ENCODE measurements at places on chromosomes 7 and 10.
A peak's percentile ranks its signal among the peaks of the same experiment; 100 is the strongest.

GRCh38 chr10:21130683-21131442, 233.8 kb upstream of the NEBL start:
- DNase-seq: no peak

GRCh38 chr10:119445935-119446317, 96.6 kb downstream of the RGS10 start:
- no peak for DNase-seq

- no peak for DNase-seq
Observed at GRCh38 chr10:50567384-50567783, 56.4 kb downstream of the SGMS1 start.

GRCh38 chr10:62992145-62992721, 140.9 kb upstream of the NRBF2 start:
- DNase-seq: peak; percentile 83

DNA sequence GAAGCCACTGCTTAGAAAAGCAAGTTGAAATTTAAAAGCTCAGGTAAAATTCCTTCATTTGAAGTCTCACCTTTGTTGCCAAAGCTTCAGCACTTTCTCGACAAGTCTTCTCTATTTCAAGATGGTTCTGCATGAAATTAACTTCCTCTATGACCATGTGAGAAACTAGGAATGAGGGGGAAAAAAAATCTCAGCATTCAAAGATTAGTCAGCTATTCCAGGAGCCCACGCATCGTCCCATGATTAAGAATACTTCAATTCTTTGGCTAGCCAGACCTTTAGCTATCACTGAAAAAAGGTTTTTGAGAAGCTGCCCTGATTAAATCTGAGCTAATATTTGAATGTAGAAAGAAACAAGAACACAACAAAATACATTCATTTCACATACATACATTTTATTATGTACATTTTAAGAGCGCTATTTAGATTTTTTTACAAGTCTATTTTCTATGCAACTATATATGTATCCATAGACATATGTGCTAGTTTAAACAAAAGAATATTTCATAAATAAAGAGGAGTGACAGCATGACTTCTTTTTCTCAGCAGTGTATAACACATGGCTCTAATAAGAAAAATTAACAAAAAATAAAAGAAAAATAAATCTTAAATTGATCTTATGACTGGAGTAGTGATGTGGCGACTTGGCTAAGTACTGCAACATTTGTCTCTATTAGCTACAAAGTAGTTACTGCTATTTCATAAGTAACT, 44.8 kb downstream of the SHTN1 start:
- DNase-seq: no peak

All from RCC 7860 (cell line).